Esophagus muscularis mucosa (tissue), 4 donors: ENCODE measurements at places on chromosomes 7 and 10. TPM values are rescaled to one million over a fixed set of nuclear protein-coding genes. Genes with fewer than 3 reads are reported as not detected.

GRCh38 chr10:45439365-45439764 lies 65.3 kb downstream of the ALOX5 start:
- no peak for DNase-seq

CRYGN gene
- total RNA-seq: 0.17 TPM

DNA sequence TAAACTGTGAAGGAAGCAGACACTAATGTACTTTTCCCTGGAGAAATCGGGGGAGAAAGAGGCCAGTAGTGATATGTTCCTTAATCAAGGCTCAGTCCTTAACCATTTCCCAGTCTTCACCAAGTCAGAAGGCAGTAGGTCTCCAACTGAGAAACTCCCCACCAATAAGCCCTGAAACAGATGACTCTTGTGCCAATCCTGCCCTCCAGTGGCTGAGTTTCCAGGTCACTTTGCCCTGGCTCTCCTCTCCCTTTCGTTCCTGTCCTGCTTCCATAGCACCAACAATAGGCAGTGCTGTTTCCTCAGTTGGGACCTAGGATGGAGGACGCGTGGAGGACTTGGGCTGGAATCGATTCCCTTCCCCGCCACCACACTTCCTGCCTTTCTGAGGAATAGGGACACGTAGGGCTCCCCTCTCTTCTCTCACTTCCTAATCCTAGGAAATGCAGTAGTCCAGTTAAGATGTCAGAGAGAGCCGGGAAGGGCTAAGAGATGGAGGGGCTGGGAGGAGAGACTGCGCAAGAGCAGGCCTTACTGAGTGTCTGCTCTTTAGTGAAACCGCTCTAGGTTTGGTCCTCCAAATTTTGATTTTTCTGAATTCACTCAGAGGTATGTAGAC lies 23.4 kb downstream of the ATOH7 start:
- no peak for DNase-seq

DNA sequence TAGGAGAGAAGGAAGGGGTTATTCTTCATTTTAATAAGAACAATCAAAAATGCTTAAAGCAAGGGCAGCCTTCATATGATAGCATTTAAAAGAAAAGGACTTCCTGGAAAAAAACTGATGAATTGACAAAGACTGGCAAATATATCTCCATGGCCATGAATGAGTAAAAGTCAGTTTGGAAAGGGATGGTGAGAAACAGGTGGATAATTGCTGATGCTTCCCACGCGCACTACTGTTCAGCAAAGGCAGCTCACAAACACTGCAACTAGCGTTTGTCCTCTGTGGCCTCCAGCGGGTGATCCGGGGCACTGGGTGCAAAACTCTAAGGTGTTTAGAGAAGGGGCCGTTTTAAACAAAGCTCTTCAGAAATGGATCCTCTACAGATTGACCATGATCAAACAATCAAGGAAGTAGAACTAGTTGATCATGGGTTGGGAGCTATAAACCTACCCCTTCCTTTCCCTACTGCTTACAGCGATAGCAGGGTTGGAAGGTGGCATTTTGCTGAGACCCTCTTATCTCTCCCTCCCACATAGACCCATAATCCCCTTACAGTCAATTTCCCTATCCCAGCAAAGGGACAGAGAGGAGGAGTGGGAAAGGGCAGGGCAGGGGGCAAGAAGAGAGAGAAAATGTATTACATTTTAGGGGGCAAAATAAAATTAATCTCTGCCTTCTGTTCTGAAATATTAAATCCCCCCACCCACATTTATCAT lies 53.8 kb downstream of the SMURF1 start:
- DNase-seq: peak; percentile 47

- DNase-seq: no peak
Measured at GRCh38 chr7:73841689-73842066, 638 bp downstream of the METTL27 start.

DNA sequence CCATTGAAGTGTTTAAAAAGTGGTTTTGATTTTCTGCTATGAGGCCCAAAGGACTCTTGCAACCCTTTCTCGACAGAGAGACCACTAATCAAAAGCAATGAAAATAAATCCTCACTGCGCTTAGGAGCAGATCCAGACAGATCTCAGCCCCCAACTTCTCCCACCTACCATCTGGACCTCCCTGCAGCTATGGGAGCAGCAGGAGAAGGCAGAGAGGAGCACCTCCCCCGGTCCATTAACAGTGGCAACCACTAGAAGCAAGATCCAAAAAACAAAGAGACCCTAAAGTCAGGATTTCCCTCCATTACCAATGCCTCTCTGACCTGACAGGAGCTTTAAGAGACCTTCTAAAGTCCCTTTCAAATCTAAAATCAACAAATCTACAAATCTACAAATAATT lies 99.0 kb upstream of the LSM8 start:
- DNase-seq: no peak

GRCh38 chr10:14162061-14162460 lies 168.7 kb downstream of the FRMD4A start:
- no peak for DNase-seq

DNA sequence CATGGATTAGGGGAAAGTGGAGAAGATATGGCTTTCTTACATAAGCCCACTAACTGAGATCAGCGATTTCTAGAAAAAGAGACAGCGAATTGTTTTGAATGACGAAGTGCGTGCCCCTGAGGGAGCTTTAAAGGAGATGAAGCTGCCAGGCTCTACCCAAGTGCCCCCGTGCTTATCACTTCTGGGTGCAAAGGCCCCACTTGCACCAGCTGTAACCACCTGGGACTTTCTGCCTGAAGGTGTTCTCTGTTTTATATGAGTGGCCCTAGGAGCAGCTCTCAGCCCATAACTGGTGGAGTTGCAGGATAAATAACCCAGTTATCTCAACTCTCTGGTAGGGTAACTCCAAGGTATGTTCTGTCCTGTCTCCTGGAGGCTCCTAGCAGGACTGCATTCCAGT lies 20.4 kb upstream of the CARD11 start:
- DNase-seq: no peak

DNA sequence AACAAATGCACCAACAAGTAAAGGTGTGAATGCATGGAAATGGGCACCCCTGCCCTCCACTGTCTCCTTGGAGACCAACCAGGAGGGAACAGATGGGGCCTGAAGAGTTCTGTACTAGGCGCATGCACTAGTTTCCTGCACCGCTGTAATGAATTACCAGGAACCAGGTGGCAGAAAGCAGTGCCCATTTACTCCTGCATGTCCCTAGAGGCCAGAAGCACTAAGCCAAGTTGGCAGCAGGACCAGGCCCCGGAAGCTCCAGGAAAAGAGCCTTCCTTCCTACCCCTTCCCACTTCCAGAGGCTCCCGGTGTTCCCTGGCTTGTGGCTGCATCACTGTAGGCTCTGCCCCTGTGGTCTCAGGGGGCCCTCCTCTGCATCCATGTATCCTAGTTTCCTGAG lies 237.5 kb upstream of the PPP2R2D start:
- DNase-seq: no peak

DNA sequence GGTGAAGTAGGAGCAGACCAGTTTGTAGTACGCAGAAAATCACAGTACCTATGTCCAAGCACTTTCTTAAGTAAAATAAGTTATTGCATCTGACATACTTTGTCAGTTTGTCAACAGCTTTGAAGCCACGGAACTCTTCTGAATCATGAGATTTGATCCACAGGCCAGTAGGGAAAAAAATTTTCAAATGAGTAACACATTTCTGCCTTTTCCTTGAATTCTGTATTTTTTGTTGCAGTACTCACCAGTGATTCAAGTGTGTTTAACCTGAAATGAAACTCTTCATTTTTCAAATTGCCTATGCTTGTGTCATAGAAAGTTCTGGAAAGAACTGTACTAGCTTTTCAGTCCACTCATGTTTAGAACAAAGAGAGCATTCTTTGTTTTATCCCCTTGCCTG lies 337.7 kb downstream of the GATA3 start:
- no peak for DNase-seq

DNAH11 gene
- 14.2 TPM for total RNA-seq

DNA sequence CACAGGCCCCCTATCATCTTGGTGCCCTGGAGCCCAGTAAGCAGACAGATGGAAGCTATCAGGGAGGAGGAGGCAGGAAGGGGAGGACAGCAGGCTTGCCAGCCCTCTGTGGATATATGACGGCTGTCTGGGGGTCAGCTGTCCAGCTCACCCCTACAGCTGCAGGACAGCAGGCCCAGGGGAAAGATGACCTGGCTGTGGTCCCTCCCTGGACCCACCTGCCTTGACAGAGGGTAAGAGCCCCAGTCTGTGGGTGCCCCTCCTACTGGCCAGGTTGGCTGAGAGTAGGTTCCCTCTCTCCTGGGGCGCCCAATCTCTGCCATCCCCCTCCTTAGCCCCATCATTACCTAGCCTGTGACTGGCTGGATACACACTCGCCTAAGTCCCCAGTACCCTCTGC lies 62.5 kb downstream of the C10orf143 start:
- DNase-seq: no peak

TMEM176B gene
- total RNA-seq: 58.2 TPM

- DNase-seq: no peak
Measured at GRCh38 chr7:46131916-46132795, 211.1 kb upstream of the IGFBP3 start.

- DNase-seq: no peak
Measured at GRCh38 chr10:77494327-77494726, 143.3 kb downstream of the KCNMA1 start.

DNA sequence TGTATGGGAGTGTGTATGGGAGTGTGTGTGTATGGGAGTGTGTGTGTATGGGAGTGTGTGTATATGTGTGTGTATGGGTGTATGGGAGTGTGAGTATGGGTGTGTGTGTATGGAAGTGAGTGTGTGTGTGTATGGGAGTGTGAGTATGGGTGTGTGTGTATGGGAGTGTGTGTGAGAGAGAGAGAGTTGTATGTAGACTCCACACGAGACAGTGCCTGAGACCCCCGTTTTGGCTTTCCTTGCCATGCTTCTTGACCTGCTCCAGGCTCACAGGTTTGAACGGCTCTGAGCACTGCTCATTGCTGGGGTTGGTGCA lies 49.7 kb downstream of the COL17A1 start:
- peak; percentile 91 for DNase-seq

DNA sequence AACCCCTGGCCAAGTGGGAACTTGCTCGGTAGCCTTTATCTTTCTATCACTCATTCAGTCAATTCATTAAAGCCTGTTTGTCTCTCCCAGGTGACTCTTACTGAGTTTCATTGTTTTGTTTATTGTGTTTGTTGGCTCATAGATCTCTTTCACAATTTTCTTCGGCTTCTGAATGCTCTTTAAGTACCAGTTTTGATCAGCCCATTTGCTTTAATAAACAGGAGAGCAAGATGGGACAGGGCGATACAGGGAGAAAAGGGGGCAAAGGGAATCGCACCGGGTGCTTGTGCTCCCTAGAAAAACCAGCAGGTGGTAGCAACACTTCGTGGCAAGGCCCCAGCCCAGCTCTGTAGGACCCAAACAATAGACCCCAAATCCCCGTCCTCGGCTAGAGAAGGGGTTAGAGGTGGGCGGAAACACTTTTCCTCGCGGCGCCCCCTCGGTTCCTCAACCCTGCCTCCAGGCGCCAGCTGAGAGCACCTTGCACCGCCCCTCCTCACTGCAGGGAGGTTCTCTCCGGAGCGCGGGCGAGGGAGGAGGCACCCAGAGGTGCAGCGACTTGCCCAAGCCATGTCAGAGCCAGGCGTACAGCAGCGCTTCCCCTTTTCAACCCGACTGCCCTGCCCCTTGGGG lies 1.0 kb upstream of the EPHB6 start:
- DNase-seq: no peak
